ENCODE measurements at places on chromosomes 4 and X. TPM values are rescaled to one million over a fixed set of nuclear protein-coding genes. Genes with fewer than 3 reads are reported as not detected.

Gene STK32B
- total RNA-seq: 5.3 TPM

Gene NPNT
- not detected for total RNA-seq

Gene CTAG2
- not detected for total RNA-seq

Gene UGT2B10
- total RNA-seq: not detected

Gene SUPT20HL1
- total RNA-seq: not detected

Gene DOK7
- not detected for total RNA-seq
